ENCODE measurements at places on chromosomes 13 and 19.

DNA sequence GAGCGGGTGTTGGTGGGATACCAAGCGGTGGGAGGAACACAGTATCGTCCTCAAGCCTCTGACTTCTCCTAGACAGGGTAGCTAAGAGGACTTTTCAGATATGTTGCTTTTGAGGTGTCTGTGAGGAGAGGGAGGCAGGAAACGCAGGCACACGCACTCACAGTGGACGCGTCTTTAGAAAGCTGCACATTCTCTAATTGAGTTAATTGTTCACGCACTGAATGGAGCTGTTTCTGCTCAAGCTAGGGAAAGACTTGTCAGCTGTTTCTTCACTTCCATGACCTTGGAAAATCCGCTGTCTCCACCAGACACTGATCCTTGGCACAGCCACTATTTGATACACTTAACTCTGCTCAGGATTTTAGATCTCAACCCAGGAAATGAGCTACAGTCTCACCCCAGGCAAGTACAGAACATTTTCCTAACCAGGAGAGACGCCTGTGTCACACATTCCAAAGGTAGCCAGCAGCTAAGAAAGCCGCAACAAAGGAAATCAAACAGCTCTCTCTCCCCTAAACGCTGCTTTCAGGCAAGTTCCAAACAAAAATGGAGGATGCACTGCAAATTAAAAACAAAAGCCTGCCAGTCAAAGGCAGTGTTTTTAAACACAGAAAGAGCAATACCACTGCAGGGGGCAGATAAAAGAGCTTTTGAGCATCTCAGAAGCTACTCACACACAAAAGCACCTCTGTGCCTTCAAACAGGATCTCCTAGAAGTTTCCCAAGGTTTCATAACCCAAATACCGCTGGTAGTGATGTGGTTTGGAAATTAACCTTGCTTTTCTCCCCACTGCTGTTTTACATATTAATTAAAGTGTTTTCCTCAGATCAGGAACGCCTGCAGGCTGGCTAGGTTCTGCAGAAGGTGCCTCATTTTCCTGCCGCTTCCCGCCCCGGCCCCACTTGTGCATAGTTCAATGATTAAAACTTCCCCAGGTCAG lies 57.3 kb downstream of the IRS2 start:
- no peak for DNase-seq

DNA sequence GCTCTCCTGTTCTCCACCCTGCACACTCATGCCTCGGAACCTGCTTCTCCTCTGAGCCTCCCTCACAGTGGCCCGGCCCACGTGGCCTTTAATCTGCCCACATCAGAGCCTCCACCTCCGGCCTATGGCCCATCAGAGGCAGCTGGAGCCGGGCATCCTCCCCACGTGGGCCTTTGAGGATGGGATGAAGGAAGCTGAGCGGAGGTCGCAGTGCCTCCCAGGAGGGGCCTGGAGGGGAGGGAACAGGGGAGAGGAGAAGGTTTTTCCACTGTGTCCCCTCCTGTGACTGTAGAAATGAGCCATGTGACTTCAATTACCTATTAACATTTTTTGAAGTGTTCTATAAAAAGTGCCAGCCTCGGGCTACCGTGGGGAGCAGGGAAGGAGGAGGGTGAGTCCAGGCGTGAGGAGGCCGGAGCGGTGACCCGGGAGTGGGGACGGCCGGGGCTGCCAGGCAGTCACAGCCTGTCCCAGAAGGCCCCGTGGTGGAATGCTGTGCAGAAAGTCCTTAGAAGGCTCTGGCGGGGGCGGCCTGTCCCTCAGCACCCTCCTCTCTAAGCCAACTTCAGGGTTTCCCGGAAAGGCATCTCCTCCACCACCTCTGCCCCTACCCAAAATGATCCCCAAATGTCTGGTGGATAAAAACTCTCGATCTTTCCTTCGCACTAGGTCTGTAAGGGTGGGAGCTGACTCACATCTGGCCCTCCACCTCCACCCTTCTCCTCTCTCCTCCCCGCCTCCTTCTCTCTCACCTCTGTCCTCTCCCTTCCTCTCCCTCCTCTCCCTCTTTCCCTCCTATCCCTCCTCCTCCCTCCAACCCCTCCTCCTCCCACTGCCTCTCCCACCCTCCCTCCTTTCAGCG lies 24.8 kb upstream of the SLC1A5 start:
- DNase-seq = no peak

GRCh38 chr19:28466107-28467045 lies 746.6 kb downstream of the UQCRFS1 start:
- DNase-seq = no peak

DNA sequence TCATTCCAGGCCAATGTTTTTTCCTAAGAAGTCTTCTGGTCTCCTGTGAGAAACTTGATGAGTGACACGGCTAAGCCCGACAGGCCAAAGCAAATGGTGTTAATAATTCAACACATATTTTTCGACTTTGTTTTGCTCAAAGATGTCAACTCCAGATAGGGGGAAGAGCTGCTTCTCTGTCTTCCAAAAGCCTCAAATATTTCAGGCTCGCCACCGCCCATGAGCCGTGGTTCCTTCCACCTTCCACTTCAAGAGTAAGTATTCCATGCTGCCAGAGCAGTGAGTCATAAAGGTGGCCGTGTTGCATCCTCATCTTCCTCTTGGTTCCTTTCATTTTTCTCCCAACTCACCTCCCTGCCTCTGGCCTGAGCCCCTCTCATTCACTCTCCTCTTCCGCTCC lies 272.6 kb downstream of the EFNB2 start:
- DNase-seq = no peak

- DNase-seq = no peak
These were observed 24.1 kb upstream of the AKAP11 start for GRCh38 chr13:42247883-42248282.
